Lower lobe of right lung (tissue), 2 donors: ENCODE measurements at places on chromosomes 11 and 22. TPM values are rescaled to one million over a fixed set of nuclear protein-coding genes. Genes with fewer than 3 reads are reported as not detected.
A peak's percentile ranks its signal among the peaks of the same experiment; 100 is the strongest.

UQCR10 gene
- total RNA-seq: 80.3 TPM

DNA sequence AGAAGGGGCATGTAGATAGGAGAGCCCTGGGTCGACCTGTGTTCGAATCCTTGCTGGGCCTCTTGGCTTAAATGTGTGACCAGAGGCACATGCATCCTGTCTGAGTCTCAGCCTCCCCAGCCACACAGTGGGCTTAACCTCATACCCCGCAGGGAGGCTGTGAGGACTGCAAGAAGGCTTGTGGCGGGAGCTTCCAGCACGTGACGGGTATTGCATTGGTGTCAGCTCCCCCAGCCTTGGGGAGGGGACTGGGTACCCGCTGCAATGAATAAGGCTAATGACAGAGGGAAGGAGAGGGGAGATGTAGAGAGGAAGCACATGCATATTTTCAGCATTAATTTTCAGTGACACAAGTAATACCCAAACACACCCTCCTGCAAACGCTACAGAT, 8.1 kb downstream of the RASD2 start:
- no peak for DNase-seq

- no peak for DNase-seq
These were observed 183.2 kb downstream of the MSANTD4 start for GRCh38 chr11:105838668-105839384.

GRCh38 chr11:77656362-77656761, 18.8 kb upstream of the CLNS1A start:
- no peak for DNase-seq

DNA sequence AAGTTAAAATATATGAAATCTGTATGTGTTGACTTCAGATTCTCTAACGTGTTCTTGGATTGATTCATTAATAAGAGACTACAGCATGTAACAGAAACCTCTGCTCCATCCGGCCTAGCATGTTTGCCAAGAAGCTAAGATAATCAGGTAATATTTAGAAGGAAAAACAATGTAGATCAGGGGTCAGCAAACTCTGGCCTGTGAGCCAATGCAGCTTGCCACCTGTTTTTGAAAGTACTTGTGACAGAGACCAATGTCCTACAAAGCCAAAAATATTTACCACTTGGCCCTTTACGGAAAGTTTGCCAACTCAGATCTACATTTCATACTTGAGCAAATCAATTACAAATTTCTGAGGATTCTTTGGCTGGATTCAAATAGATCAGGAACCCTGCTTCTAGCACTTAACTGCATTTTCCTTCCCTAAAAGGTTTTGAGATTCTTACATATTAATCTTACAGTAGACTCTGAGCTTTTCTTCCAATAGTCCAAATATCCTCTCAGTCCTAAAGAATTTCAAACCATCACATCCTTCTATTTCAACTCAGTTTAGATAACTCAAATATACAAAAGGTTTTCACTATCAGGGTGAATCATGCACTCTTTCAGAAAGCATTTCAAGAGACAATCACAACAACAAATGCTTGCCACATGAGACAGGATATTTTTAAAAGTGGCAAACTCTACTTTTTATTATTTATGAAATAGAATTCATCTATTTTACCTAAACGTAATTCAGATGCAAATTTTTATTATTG, 29.5 kb downstream of the APOL5 start:
- no peak for DNase-seq

GRCh38 chr11:92416971-92417725, 192.5 kb downstream of the FAT3 start:
- no peak for DNase-seq

DNA sequence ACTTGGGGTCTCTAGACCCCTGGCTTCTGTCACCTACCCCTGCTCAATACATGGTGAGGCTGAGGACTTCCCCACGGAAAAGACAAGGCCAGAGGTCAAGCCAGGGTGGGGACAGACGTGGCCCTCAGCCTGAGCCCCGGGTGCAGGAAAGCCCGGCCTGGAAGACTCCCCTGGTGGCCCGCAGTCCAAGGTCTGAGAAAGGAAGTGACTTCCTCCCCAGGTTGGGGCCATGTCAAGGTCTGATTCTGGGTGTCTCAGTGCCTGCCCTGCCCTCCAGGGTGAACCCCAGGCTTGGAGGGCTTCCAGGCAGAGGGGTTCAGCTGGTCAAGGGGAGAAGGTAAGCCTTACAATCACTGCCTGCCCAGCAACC, 3.9 kb downstream of the CTSD start:
- peak; percentile 54 for DNase-seq

GRCh38 chr11:69641681-69642548, 959 bp downstream of the CCND1 start:
- DNase-seq: no peak

DNA sequence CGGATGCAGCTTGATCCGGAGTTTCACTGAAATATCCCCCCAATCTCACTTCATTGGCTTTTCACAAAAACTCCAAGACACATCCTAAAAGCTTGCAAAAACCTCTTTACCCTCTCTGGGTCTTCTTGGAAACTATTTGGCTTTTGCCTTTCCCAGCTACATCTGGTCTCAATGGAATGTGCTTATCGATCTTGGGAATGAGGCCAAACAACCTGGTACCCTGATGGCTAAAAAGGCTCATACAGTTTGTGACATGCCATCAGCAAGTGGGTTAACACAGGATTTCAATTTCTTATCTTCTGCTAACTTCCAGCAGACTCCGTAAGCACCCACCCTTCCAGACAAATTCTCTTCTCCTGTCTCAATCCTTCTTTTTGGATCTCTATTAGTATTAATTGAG, 45.9 kb upstream of the TEAD1 start:
- no peak for DNase-seq

DNA sequence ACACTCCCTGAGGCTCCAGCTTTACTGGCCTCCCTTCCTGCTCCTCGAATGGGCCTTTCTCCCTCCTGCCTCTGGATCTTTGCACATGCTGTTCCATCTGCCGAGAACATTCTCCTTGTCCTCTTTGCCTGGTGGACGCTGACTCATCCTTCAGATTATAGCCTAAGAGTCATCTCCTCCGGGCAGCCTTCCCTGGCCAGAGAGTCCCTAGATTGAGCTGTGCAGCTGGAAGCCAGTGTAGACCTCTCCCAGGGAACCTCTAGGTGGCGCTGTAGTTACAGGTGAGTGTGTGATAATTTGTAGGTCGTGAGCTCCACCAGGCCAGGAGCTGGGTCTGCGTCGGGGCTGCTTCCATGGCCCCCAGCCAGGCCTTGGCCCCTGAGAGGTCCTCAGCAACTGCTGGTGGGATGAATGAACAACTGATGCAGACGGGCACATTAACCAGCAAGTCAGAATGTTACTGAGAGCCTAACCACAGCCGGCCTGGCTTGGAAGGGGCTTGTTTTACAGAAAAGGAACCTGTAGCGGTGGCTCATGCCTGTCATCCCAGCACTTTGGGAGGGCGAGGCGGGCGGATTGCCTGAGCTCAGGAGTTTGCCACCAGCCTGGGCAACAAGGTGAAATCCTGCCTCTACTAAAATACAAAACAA, 8.7 kb downstream of the PNPLA5 start:
- DNase-seq: no peak

NPAS4 gene
- not detected for total RNA-seq

GAB4 gene
- total RNA-seq: not detected

- DNase-seq: no peak
These were observed 61.2 kb downstream of the SHANK2 start for GRCh38 chr11:71191201-71191600.

- DNase-seq: no peak
These were observed 3.1 kb downstream of the ENDOD1 start for GRCh38 chr11:95092549-95093324.

- DNase-seq: no peak
These were observed 14.0 kb downstream of the EP300 start for GRCh38 chr22:41106122-41106968.

CRYBA4 gene
- not detected for total RNA-seq

LMO1 gene
- total RNA-seq: not detected

GRCh38 chr11:123206791-123207434, 11.9 kb upstream of the CLMP start:
- no peak for DNase-seq

- DNase-seq: no peak
These were observed 25.9 kb downstream of the APOBEC3H start for GRCh38 chr22:39122772-39123470.

DNA sequence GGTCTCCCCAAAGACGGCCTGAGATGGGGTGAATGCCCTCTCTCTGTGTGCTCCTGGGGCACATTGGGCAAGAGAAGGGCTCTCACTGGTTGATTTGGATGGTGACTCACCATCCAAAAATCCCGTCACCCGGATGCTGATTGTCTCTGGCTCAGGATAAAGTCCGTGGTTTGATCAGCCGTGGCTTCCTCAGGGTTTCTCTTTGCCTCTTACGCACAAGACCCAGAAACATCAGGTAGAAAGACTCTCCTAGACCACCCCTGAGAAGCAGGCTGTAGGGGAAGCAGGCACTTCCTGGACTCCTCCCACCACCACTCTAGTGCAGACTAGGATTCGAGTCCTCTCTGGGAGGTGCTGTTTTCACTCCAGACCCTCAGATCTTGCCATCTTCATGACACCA, 176.1 kb upstream of the NCAM1 start:
- DNase-seq: no peak

DNA sequence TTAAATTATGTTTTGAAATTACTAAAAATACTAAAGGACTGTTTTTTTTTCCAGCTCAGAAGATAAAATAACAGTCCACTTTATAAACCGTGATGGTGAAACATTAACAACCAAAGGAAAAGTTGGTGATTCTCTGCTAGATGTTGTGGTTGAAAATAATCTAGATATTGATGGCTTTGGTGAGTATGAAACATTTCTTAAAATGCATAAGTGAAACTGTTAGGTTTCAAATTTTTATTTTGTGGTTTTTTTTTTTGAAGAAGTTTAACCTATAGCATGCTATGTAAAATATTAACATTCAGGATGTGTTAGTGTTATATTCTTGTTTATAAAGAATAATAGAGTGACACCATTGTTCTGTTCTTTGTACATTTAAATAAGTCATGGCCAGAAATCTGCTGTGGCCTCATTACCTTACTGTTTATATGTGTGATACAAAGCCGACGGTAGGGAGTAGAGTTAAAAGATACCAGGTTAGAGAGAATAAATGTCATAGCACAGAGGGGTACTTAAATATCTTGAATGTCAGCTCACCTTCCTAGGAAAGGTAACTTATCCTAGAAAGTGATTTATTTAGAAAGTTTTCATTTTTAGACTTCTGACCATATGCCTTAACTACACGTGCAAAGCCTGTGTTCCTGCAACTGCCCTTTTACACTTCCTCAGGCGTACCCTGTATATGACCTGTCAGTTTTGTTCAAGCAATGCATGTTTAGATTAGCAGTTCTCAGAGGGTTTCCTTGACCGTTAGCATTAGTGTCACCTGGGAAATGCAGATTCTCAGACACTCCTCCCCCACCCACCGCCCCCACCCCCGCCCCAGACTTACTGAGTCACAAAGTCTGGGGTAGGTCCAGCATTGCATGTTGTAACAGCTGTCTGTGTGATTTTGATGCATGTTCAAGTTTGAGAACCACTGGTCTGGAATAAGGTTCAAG, 6.3 kb downstream of the FDX1 start:
- DNase-seq: no peak

GRCh38 chr22:46576556-46577367, 39.3 kb upstream of the CELSR1 start:
- DNase-seq: peak; percentile 70

- DNase-seq: no peak
These were observed at the start of gene C1QTNF4 for GRCh38 chr11:47593934-47594855. Gene C1QTNF4, minus strand, starts transcription at chr11:47594411. Its CDS starts 3,601 bp downstream, at chr11:47590810.

LSP1 gene
- 90.4 TPM for total RNA-seq

DNA sequence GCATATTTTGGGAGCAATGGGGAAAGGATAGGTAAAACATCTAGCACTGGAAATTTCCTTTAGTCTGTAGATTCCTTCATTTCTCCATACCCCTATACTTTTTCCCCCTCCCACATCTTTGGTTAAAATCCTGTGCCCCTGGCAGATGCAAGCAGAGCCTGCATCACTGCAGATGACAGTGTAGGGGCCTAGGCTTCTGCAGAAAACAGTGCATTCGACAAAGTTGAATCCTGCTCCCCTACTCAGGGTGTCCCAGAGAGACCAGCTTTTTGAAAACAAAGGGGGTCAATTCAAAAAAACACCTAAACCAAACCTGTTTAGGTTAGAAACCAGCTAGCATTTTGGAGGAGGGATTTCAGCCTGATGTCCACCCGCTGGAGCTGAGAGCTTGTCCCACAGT, 43.8 kb upstream of the BLID start:
- DNase-seq: no peak

DNA sequence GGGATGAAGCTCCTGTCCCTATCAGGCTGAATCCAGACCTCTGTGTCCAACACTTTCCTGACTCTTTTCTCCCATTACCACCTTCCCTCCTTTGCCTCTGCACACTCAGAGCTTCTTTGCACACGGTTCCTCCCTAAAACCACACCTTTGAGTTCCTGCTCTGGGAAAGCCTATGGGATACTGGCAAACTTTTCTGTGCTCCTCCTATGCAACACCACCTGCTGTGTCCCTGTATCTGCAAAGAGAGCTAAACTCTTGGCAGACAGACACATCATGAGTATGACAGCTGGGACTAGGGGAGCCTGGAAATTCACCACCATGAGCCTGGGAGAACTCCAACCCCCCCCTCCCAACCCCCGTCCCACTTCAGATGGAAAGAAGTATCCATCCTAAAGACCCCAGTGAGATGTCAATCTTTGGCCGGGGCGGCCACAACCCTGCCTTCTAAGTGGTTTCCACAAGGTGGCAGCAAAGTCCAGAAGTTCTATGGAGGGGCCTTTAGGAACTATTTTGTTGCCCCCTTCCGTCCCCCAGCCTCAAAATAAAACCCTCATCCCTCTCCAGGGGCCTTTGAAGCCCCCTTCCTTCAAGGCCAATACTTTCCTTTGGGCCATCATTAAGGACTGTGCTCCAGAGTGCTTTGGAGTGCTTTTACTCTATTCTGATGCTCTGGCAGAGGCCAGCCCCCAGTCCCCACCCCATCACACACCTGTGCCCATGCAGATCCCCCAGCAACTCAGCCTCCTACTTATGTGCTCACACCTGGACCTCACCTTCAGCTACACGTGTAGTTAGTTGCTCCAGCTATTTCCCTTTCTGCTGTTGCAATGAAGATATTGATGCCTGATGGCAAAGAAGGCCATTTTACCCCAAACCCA, 19.4 kb downstream of the HTR3A start:
- no peak for DNase-seq

DNA sequence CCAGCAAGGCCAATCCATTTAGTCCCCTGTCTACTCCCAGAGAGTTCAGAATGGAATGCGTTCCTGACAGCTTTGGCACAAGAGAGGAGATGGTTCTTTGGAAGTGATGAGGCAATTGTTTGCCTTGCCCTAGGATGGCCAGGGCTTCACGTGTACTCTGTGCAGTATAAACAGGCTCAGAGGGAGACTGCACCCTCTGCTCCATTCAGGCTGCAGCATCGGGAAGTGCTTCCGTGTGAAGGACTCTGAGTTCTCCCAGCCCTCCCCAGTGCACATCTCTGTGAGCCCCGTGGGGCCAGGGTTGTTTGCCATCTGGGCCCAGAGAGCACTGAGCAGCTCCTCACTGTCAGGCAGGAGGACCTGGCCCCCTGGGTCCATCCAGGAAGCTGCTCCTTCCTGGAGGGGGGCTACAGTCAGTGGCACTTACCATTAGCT, 215.3 kb upstream of the TBCEL start:
- no peak for DNase-seq
